Brain (organoid and tissue), 16 donors: ENCODE measurements at places on chromosomes 3 and 15.

- DNase-seq, result peak; percentile 73
These were observed 8.9 kb downstream of the MUC4 start for GRCh38 chr3:195802795-195803194.

- DNase-seq, result peak; percentile 26
These were observed 330.8 kb upstream of the AGTR1 start for GRCh38 chr3:148366743-148367410.

- DNase-seq, result no peak
These were observed 23.8 kb upstream of the ZBED2 start for GRCh38 chr3:111618945-111619344.

DNA sequence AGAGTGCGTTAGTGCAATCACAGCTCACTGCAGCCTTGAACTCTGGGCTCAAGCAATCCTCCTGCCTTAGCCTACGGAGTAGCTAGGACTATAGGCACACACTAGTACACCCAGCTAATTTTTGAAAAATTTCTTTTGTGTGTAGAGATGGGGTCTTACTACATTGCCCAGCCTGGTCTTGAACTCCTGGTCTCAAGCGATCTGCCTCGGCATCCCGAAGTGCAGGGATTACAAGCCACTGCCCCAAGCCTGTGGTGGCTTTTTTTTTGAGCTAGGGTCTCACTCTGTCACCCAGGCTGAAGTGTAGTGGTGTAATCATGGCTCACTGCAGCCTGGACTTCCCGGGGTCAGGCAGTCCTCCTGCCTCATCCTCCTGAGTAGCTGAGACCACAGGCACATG is 17.1 kb downstream of the PCCB start:
- no peak for DNase-seq

DNA sequence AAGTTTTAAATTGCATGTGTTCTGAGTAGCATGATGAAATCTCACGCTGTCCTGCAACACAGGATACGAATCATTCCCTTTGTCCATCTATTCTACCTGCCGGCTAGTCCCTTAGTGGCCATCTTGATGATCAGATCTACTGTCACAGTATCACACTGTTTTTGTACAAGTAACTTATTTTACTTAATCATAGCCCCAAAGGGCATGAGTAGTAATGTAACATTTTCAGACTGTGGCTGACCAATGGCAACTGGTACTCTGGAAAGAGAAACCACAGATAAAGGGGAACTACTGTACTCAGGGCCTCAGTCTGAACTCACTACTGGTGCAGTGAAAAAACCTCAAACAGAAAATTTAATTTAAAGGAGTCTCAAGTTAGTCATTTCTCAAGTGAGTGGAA is 127.3 kb upstream of the MRPL3 start:
- DNase-seq, result no peak

- DNase-seq, result no peak
These were observed 15.4 kb downstream of the IGSF10 start for GRCh38 chr3:151445273-151446001.

- no peak for DNase-seq
These were observed 27.1 kb downstream of the CLRN1 start for GRCh38 chr3:150945226-150946032.

- no peak for DNase-seq
These were observed 106.3 kb upstream of the ALCAM start for GRCh38 chr3:105260385-105260784.

DNA sequence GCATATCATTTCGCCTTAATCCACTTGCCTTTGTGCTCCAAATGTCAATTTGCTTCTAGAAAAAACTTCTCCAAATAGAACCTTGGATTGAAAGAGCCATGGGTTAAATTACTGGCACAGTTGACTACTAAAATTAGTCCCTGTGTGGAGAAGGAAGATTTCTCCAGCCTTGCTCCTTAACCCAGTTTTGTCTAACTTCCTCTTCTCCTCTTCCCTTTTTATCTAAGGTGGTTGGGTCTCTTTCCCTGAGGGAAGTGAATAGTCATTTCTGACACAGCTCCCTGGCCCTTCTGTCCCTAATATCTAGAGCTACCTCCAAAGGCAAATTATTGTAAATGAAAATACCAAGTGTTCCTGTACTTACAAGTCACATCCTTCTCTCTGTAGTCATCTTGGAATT is 527.9 kb upstream of the TBL1XR1 start:
- DNase-seq, result no peak

GRCh38 chr3:5165698-5166097 is 21.8 kb upstream of the EDEM1 start:
- DNase-seq, result no peak

GRCh38 chr3:174951034-174951433 is 91.9 kb downstream of the NAALADL2 start:
- DNase-seq, result no peak

- DNase-seq, result no peak
These were observed 79.4 kb downstream of the POLR2M start for GRCh38 chr15:57785959-57786358.

DNA sequence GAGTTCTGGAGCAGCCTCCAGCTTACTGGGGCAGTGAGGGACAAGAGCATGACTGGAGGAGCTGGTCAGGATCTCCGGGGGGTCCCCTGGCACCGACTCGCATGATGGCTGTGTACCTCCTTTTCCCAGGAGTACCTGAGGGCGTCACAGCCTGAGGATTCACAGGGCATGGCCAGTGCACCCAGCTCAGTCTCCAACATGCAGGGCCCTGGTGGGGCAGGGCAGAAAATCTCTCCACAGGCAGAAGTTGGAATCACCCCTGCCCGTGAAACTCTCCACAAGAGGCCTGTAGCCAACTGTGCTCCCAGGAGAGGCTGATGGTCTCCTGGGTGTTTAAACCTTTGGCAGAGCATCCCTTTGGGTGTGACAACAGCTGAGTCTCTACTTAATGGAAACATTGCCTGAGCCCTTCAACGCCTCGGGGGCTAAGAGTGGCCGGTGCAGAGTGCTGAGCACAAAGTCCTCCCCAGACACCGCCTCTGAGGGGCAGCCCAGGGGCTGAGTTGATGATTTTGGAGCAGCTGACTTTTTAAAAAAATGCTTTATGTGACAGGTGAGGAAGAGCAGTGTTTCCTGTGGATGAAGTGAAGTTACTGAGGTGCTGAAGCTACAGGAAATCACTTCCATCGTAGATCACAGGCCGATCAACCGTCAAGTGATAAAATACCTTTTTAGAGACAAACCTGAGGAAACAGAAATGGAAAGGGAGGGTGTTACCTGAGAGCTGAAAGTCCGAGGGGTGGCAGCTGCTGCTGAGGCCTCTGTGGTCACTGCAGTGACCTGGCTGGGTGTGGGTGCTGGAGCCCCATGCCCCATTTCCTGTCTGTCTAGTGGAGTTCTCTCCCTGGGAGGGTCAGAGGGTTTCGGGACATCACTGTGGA is 21.9 kb upstream of the CXCR6 start:
- DNase-seq, result no peak

- no peak for DNase-seq
These were observed 224.3 kb downstream of the SNRPN start for GRCh38 chr15:25178835-25179672.

DNA sequence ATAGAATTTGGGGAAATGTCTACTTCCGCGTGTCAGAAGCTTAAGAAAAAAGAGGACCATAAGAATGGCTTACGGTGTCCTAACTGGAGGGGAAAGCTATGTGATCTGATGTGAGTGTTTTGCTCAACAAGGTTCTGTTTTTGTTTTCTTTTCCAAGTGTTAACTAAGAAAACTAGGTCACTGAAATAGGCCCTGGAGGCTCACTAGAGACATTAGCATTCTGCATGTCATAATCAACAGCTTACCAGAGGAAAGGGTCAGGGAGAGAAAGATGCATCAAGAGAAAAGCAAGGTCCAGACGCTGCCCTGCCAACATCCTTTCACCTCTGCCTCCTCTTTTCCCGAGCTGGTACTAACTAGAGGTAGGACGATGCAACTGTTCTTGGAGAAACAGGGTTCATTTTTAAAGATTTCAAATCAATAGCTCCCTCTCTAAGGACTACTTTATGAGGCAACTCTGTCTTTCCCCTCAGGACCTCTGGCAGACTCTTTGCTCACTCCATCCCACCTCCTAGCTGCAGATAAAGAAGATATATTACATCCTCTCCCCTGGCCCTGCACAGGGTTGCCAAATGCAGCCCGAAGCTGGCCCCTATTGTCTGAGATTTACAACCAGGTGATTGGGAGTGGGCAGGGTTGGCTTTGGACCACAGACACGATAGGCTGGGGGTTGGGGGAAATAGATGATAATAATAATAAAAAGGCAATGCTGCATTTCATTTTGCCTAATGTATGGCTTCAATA is 209.9 kb upstream of the SLC2A2 start:
- peak; percentile 49 for DNase-seq

DNA sequence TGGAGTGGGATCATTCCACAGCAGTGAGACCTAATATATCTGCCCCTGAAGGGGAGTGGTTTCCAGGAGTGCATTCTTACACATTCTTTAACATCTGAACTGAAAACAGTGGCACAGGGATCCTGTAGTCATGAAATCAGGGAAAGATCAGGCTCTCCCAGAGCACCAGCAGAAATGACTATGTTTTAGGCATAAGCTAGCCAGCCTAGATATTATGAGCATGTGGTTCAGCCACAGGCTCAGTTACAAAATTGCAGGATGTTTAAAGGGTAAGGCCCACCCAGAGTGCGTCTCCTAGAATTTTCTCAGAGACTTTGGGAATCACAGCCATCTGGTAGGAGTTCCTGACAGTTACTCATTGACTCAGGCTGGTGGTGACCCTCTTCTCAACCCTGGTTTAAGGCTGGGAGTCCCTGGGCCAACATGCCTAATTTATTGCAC is 20.9 kb downstream of the FSTL1 start:
- no peak for DNase-seq

GRCh38 chr15:92797168-92798052 is 102.7 kb upstream of the CHD2 start:
- DNase-seq, result peak; percentile 94

DNA sequence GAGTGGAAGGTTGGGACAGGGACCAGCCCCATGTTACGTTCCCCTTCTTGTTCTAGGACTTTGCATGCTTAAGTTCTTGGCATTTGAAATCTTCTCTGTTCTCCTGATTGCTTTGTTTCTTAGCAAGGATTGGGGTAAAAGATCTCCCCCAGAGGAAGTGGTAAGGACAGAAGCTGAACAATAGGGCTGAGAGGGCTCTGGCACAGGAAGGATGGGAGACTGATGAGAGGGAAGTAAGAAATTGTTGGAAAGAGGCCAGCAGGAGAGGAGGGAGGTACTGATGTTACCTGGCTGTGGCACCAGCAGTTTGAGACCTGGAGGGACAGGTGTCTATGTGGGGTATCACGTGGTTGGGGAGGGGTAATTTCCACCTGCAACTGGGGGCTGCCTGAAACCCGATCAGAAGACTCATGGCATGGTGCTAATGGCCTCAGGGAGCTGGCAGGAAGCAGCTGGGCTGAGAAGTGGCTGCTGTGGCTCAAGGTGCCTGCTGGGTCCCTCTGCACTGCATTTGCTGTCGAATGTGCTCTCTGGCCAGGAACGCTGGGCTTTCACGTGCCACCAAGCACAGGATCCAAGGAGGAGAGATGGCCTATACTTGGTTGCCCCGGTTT is 108.4 kb downstream of the LSM3 start:
- no peak for DNase-seq

GRCh38 chr3:61723038-61723437 is 161.7 kb downstream of the PTPRG start:
- no peak for DNase-seq

- no peak for DNase-seq
These were observed 79.5 kb upstream of the EPHB3 start for GRCh38 chr3:184481984-184482671.

GRCh38 chr15:74626752-74627692 is 11.4 kb downstream of the CLK3 start:
- no peak for DNase-seq

DNA sequence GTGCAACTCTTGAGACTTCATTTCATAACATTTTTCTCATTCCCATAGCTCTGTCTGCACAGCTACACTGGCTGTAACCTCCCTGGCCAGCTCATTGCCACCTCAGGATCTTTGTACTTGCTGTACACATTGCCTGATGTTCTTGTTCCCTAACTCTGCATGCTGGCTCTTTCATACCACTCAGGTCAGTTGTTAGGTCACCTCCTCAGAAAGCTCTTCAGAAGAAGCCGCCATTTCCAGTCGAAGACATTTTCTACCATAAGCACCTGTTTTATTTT is 176.2 kb downstream of the AKAP13 start:
- DNase-seq, result no peak

- DNase-seq, result no peak
These were observed 109.9 kb upstream of the GAP43 start for GRCh38 chr3:115513416-115513800.

- peak; percentile 67 for DNase-seq
These were observed 459.4 kb downstream of the GBE1 start for GRCh38 chr3:81302045-81302444.

DNA sequence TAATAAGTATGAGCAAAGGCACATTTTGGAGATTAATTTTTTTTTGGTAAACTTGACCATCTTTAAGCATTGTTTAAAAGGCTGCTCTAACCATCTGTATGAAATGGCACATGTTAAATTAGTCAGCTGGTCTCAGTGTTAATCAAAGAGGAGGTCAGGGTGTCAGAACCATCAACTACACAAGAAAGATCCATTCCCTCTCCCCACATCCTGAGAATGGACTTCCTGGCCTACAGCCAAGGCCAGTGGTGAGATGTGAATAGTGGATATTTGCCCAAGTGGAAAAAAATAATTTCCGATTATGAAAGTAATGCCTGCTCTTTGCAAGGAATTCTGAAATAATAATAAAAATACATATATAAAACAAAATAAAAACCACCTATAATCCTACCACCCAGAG is 641.7 kb downstream of the NR2F2 start:
- DNase-seq, result no peak

GRCh38 chr15:96042734-96043224 is 287.7 kb upstream of the NR2F2 start:
- no peak for DNase-seq

DNA sequence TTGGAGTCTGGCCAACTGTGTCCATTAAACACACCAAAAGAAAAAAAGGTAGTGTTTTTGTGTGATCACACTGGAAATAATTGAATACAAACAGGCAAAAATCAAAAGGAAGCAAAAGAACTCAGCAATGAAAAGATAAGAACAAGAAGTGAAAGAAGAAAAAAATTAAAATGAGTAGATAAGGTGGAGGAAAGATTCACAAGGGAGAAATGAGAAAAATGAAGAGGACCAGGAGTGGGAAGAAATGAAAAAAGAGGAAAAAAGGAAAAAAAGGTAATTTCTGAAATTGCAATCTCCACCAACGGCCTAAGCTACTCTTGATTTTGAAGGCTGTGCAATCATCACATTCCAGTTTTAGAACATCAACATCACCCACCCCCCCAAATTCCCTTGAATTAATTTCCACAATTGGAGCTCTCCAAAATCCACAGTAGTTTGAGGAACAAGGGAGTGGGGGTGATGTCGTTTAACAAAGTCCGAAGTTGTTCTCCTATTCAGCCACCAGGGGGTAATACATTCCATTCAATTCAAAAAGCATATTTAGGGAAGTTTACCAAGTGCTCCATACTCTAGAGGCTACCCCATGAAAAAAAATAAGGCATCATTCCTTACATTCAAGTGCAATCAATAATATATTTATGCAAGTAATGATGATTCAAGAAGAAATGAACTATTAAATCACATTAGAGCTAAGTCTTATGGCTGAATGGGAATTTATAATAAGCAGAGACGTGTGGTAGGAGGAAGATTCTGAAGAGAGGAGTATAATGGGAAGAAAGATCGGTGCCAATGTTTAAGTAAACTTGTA is 37.4 kb downstream of the ZNF860 start:
- DNase-seq, result no peak
